CD4-positive, alpha-beta T cell treated with Interleukin-1 beta for 1 hour (primary cell): ENCODE measurements at places on chromosomes 16 and 17.

- no peak for DNase-seq
Measured at GRCh38 chr16:80791411-80791810, 13.0 kb downstream of the CDYL2 start.

- DNase-seq: no peak
Measured at GRCh38 chr16:48350736-48351135, 34.5 kb downstream of the SIAH1 start.

DNA sequence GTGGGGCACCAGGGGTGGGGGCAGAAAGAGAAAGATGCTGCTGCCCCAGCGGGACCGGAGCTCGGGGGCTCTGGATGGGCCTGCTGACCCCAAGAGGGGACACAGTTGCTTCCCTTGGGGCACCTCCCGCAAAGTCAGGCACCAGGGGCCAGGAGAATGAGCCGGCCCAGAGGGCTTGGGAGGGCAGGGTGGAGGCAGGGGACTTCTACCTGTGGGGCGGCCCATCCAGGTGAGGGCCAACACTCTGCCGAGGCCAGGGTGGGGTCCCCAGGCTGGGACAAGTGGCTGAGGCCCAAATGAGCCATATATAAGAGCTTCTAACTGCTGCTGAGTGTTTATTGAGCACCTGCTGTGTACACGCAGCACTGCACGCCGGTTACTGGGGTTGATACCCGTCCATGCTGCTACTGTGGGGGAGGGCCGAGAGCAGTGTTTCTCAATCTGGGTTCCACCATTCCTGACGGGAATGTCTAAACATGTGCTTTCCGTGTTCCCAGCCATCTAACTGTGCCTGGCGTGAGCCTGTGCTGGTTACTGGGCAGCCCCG is 211.7 kb upstream of the GSE1 start:
- DNase-seq: no peak

DNA sequence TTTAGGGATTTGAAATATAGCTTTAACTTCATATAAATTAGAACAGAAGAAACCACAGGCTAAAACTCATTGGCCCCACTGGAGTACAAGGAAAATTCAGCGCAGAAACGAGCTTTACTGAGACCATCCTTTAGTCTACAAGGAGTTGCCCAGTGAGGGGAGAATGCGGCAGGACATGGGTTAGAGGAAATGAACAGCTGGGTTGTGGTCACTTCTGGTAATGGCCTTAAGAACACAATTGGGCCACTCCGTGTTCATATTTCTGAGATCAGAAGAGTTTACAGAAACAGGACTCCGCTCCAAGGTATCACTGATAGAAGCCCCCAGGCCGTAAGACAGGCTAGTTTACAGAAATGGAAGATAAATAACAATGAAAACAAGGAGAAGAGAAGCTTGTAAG is 188.3 kb downstream of the ZFHX3 start:
- no peak for DNase-seq

GRCh38 chr16:11494433-11494832 is 92.3 kb downstream of the LITAF start:
- no peak for DNase-seq

DNA sequence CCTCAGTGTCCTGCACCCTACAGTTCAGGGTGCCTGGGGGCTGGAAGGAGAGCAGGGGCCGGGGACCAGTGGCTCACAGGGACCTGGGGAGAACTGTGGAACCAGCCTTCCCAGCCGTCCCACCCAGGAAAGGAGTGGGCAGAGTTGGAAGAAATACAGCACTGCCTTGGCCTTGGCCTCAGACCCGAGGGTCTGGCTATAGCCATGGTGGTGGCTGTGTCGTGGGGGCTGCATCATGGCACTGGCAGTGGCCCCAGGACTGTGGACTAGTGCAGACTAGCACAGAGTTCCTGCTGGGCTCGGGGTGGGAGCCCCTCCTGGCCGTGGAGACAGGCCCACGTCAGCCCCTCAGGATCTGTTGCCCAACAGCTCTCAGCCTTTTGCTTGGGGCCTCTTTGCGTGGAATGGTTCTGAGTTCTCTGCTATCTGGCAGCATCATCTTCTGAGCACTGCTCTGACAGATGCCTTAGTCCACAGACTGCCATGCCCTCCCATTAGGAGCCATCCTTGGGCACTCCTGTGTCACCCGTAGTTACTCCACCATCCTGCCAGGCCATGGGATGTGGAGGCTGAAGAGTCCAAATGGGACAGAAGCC is 12.6 kb upstream of the DNASE1 start:
- DNase-seq: no peak

GRCh38 chr17:77356690-77357201 is 216.0 kb downstream of the SEC14L1 start:
- no peak for DNase-seq
